Stimulated activated CD4-positive, alpha-beta T cell treated with anti-CD3 and anti-CD28 coated beads, Interleukin-4, amount 100 ng/mL, for 1 hour (primary cell): ENCODE measurements at places on chromosomes 7 and 10.

GRCh38 chr10:35307297-35307696, 29.0 kb upstream of the CCNY start:
- no peak for DNase-seq

DNA sequence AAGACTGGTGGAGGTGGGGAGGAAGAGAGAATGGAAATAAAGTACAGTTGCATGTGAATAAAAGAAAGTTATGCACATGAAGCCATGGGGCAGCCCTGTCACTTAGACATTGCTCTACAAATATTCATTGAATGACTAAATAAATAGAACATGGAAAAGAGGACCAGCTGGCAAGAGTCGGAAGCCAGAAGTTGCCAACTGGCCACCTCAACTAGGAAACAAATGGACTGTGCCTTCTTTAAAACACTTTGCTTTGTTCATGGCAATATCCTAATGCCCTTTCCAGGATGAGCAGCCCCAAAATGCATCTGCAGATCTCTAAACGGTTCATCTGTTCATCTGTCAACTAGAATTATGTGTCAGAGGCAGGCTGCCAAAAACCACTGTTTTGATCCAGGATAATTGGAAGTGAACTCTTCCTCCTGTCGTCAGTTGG, 157.3 kb downstream of the NOC3L start:
- DNase-seq, result no peak

- DNase-seq, result no peak
These were observed 4.7 kb upstream of the PLXDC2 start for GRCh38 chr10:19811540-19811939.

DNA sequence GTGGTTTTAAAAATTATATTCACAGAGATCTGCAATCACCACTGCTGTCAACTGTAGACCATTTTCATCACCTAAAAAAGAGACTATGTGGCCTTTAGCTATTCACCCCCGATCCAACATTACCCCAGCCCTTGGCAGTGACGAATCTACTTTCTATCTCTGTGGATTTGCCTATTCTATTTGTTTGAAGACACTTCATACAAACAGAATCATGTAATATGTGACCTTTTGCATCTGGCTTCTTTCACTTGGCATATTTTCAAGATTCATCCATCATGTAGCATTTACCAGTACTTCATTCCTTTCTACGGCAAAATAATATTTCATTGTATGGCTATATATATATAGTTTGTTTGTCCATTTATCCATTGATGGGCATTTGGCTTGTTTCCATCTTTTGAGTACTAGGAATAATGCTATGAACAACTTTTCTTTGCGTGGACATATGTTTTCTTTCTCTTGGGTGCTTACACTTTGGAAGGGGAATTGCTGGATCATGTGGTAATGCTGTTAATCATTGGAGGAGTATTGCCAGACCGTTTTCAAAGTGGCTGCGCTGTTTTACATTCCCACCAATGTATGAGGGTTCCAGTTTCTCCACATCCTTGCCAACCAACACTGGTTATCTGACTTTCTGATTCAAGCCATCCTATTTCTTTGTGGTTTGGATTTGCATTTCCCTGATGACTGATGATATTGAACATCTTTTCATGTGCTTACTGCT, 22.3 kb downstream of the ADAMTS14 start:
- no peak for DNase-seq

DNA sequence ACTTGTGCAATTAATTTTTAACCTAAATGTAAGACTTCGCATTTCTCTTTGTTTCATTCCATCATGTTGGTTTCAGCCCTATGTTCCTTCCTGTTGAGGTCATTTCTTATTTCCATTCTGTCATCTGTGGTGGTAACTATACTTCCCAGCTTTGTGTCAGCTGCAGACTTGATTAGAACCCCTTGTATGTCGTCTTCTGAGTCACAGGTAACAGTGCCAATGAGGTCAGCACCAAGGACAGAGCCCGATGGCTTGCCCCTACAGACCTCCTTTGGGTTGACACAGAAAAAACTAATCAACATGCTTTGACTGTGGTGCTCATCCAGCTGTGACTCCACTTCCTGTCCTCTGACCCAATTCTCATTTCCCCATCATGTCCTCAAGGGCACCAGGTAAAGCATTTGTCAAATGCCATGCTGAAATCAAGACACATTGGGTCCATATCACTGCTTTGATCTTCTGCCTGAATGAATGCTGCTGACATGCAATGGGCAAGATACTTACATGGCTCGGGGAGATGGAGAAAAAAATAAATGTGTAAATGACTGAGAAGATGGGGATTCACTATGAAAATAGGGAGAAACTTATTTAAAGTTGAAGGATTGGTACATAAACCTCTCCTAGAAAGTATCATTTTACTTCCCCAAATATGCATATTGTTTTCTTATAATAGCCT, 25.6 kb upstream of the CRTAC1 start:
- DNase-seq, result peak; percentile 18

GRCh38 chr7:68173513-68173912, 1176.9 kb downstream of the TYW1 start:
- no peak for DNase-seq

GRCh38 chr10:114389426-114389825, 14.9 kb downstream of the AFAP1L2 start:
- DNase-seq, result no peak

- DNase-seq, result no peak
These were observed 99.3 kb upstream of the NFE2L3 start for GRCh38 chr7:26052706-26053105.

- no peak for DNase-seq
These were observed 5.1 kb downstream of the AUTS2 start for GRCh38 chr7:69603351-69603750.

DNA sequence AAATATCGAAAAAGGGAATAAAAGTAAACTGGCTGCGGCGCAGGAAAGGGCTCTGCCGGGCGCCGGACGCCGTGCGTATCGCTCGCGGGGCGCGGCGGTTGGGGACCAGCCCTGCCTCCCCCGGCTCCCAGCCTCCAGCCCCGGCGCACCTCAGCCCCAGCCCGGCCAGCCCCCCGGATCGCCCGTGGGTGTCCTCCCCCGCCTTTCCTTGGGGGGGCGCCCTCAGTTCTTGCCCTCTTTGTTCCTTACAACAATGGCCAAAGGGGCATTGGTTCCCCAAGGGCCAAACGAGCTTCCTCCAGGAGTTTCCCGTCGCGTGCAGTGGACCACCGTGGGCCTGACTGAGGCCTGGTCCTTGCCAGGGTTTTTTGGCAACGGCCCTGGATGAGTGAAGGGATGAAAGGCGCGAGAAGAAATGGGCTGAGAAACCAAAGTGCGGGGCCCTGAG, 1.2 kb downstream of the MACROH2A2 start:
- DNase-seq, result no peak

- no peak for DNase-seq
These were observed 225.9 kb downstream of the HDAC9 start for GRCh38 chr7:18721429-18721828.
